ENCODE measurements at places on chromosomes 7 and 10.
A peak's percentile ranks its signal among the peaks of the same experiment; 100 is the strongest.

- DNase-seq = no peak
These were observed 719.5 kb downstream of the LRMDA start for GRCh38 chr10:76150876-76151288.

GRCh38 chr7:47493976-47494911 is 87.7 kb downstream of the TNS3 start:
- no peak for DNase-seq

DNA sequence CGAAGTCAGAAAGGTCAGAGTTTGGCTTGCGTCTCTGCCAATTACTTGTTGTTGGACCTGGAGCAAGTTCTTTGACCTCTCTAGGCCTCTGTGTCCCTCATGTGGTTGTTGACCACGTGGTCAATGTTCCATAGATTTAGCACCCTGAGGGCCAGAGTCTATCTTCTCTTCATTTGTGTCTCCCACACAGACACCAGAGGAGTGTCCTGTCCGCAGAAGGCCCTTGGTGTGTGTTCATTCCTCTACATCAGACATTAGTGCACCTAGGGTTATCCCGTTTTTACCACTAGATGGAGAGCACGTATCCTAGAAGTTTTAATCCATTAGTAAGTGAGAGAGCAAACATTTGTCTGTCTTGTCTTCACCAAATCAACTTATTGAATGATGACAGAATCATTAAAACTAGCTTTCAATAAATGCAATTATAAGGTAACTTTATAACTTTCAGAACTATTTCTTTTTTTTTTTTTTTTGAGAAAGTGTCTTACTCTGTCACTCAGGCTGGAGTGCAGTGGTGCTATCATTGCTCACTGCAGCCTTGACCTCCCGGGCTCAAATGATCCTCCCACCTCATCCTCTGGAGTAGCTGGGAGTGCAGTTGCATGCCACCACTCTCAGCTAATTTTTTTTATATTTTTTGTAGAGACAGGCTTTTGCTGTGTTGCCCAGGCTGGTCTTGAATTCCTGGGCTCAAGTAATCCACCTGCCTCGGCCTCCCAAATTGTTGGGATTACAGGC is 122.5 kb upstream of the ANKRD1 start:
- peak; percentile 20 for DNase-seq

DNA sequence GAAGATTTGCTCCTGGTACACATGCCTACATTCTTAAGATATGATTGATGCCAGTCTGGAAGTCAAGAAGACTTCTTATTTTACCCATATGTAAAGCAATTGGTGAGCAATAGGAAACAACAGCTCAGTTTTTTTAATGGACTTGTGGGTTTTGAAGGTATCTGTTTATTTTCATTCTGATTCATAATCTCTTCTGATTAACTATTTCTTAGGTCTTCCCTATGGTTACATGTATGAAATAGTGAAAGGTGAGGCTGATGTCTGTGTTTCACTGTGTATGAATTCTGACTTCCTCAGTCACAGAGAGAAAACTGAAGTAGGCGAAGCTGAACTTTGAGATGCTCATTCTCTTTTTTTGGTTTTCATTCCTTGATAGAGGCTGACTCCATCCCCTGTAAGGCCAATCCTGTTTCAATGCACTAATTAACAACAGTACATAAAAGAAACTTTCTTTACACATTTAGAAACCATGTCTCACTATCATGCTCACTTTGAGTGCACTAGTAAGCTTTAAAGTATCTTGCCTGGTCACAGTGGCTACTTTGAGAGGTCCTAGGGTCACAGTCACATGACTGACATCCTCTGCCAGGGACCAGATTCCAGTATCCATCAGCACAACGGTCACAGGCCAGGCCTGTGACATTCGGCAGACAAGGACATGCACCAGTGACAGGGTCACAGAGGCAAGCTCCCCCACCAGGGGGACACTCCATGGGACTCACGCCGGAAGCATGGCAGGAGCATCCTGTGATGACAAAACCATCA is 59.5 kb upstream of the LAMB1 start:
- no peak for DNase-seq

- DNase-seq = no peak
These were observed 29.9 kb downstream of the SEC61G start for GRCh38 chr7:54729107-54729506.

DNA sequence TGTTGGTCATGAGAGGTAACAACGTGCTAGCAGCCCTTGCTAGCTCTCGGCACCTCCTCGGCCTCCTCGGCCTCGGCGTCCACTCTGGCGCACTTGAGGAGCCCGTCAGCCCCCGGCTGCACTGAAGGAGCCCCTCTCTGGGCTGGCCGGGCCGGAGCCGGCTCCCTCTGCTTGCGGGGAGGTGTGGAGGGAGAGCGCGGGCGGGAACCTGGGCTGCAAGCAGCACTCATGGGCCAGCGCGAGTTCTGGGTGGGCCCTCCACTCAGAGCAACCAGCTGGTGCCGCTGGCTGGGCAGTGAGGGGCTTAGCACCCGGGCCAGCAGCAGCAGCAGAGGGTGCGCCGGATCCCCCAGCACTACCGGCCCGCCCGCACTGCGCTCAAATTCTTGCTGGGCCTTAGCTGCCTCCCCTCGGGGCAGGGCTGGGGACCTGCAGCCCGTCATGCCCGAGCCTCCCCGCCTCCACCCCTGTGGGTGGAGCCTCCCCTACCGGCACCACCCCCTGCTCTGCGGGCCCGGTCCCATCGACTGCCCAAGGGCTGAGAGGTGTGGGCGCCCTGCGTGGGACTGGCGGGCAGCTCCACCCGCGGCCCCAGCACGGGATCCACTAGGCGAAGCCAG is 96.1 kb downstream of the PAXIP1 start:
- DNase-seq = no peak

DNA sequence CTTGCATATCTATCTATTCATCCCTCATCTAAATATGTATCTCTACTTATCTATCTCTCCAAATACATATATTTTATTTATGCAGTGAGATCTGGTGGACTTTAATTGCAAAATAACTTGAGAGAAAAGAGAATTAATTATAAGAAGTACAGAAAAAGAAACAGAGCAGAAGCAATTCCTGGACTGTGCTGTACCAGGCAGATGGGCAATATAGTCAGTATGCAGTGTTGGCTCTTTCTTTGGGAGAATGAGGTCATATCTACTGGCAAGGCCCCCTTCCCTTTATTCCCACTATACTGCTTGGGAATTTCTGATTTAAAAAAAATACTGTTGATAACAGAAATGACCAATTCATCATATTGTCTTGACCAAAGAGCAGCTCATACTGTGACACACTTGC is 49.0 kb upstream of the TOMM7 start:
- no peak for DNase-seq

GRCh38 chr10:97099868-97100267 is 85.9 kb downstream of the SLIT1 start:
- DNase-seq = no peak

DNA sequence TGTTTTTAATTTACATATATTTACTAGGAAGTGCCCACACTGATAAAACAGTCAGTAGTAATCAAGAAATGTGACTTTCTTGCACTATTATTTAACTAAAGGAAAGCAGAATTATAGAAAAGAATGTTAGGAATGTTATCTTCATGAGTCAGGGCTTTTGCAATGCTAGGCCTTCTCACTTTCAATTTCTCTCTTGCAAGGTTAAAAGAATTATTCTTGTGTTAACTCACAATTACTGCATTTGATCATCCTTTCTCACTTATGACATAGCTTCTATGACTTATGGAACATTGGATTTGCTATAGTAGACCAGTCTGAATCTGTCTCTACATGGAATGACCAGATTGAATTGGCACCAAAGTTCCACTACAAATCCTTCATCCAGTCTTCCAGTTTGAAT is 192.4 kb downstream of the SDK1 start:
- no peak for DNase-seq

DNA sequence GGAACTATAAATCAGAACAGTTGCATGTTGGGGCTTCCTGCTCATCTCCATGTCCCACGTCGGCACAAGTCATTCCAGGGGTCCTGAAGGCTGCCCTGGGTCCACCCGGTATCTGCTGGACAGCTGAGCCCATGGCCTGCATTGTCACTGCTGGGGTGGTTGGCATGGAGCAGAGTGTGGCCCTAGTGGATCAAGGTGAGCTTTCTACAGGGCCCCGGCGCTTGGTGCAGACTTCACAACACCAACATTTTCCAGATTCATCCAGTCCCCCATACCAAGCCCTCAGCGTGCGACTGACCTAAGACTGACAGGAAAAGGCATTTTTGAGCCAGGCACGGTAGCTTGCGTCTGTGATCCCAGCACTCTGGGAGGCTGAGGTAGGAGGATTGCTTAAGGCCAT is 175.5 kb upstream of the LYZL2 start:
- DNase-seq = no peak

- no peak for DNase-seq
These were observed 71.6 kb downstream of the PLCE1 start for GRCh38 chr10:94065362-94065761.

DNA sequence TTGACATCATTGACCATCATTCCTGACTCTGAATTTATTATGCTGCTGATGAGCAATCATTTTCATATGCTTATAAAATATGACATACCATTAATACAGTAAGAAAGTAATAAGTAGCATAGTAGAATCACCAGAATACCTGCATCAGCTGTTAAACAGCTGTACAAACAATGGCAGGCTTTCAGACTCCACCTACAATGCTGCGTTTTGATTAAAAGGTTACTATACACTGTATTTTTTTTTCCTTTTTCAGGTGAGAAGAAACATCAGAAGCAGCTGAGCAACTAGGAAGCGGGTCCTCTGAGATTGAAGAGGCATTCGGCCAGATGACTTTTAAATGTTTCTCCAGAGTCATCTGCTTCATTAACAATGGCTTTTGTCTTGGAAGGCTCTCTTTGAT is 7.1 kb downstream of the ASNS start:
- DNase-seq = no peak

GRCh38 chr7:128454808-128455542 is 703 bp upstream of the HILPDA start:
- DNase-seq = no peak

GRCh38 chr7:135911099-135911498 is 66.1 kb downstream of the MTPN start:
- no peak for DNase-seq

DNA sequence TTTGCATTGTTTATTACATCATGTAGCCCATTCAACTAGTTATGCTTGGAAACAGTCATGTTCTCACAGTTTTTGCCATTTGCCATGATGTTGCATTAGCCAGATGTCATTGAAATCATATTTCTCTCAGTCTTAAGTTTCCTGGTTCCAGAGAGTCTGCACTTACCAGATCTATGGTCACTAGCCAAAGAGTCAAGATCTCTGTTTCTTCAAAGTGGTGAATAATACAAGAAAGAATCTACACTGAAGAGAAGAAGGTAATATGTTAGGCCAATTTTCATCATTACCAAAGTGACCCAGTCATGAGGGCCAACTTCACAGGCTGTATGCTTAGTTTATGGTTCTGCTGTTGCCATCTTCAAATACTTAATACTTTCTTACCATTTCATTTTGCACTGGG is 89.0 kb upstream of the PHYHIPL start:
- DNase-seq = no peak

DNA sequence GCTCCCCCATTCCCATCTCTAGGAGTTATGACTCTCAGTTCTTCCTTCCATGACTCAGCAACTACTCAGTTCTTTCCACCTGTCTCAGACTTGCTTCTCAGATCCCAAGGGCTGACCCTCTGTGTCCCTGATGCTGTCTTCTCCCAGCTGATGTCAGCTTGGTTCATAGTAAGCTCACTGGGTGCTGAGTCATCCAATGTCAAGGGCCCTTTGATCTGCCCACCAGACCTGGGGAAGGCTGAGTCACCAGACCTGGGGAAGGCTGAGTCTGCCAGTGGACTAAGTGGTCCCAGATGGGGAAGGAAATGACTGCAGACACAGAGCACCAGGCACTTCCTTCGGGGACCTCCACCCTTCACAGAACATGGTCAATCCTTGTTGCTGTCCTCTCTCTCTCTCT is 76.1 kb upstream of the ZEB1 start:
- no peak for DNase-seq

DNA sequence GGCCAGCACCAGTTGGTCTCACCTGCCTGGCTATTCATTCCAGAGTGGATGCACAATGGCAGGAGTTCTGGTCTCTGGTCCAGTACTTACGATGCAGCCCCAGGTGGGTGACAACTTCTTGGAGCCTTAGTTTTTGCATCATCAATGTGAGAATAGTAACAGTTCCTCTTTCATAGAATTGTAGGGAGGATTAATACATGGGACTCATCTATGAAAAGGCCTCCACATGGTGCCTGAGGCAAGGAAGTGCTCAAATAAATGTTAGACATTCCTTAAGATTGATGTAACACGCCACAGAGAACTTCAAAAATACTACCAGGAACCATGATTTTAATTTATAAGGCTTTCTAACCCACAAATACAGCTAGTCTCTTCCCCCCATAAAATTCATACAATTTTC is 120.1 kb upstream of the CHST15 start:
- DNase-seq = no peak

- DNase-seq = peak; percentile 85
These were observed 3.7 kb downstream of the ELOVL3 start for GRCh38 chr10:102229810-102230263.

DNA sequence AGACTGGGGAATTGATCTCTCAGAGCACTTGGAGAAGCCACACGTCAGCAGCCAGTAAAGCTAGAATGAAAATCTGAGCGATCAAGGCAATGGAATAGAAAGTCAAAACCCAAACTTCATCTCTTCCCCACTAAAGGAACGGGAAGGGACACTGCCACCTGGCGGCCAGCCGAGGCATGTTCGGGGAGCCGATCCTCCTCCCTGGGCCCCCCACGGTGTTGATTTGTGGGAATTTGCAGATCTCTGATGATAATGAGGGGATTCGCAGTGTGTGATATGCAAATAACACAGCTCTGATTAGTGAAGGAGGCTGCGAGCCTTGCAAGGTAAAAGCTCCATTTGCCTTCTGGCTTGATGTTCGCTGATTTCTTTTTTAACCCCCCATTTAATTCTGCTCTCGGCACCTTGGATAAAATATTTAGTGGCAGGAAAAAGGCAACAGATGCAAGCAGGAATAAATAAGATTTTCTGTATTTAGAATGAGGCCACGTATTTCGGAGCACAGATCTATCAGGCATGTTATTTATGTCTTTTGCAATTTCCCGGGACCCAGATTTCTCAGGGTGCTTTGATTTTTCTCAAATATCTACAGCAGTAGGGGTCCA is 258.6 kb downstream of the PAXIP1 start:
- DNase-seq = peak; percentile 3

GRCh38 chr10:72615970-72616369 is 9.9 kb downstream of the MICU1 start:
- no peak for DNase-seq

All from hematopoietic multipotent progenitor cell treated with erythropoietin and hydrocortisone succinate and interleukin-3 and kit ligand, for 15 days (in vitro differentiated cells).